ENCODE measurements at places on chromosomes 3 and 15.

GRCh38 chr3:50584391-50584790 lies 15.1 kb downstream of the HEMK1 start:
- DNase-seq: no peak
- no peak overlapping the region for H3K4me3 ChIP-seq
- no peaks in the 10 kb centered on the region for H3K36me3 ChIP-seq
- H3K4me1 ChIP-seq: no peaks in the 10 kb centered on the region

GRCh38 chr15:90022345-90022744 lies 21.2 kb downstream of the ZNF710 start:
- no peak for DNase-seq
- no peak overlapping the region for H3K27ac ChIP-seq
- H3K36me3 ChIP-seq: peaks cover 2% of the 10 kb centered on the region
- H3K27me3 ChIP-seq: no peaks in the 10 kb centered on the region

- H3K27me3 ChIP-seq: no peaks in the 10 kb centered on the region
- no peak overlapping the region for H3K4me3 ChIP-seq
- no peak overlapping the region for H3K27ac ChIP-seq
- no peak for DNase-seq
- H3K36me3 ChIP-seq: no peaks in the 10 kb centered on the region
Measured at GRCh38 chr3:162072656-162073164, 576.1 kb downstream of the OTOL1 start.

DNA sequence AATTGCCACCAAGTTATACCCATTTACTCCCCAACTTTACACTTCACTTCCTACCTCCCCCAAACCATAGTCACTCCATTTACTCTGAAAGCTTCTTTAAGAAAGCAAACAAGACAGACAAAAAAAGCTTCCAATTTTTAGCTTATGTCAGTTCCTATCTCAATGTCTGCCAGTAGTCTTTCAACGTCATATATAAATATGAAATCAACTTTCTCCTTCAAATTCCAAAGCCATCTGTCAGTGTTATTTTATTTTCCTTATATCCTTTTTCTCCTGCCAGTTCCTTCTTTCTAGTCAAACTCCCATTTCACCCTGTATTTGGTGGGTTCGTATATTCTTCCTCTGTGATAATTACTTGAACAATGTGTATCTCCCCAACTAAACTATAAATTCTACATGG lies 85.8 kb upstream of the CMC1 start:
- H3K36me3 ChIP-seq: no peaks in the 10 kb centered on the region
- DNase-seq: no peak

DNA sequence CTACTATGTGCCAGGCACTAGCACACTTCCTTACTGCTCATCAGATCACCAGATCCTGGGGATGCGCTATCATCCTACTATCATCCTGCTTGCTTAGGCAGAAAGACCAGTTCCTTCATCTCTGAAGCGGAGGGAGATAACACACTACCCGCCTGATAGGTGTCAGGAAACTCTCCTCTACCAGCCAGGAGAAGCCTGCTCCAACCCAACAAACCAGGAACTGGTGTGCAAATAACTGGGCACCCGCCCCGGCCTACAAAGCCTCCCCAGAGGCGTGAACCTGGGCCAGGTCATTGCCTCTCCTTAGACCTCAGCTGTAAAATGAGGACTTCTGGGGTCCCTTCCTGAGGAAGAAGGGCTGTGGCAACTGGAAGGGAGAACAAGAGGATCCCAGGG lies 61.5 kb downstream of the HOMER2 start:
- no peak overlapping the region for H3K4me3 ChIP-seq
- no peaks in the 10 kb centered on the region for H3K4me1 ChIP-seq
- no peak overlapping the region for H3K27ac ChIP-seq
- no peaks in the 10 kb centered on the region for H3K27me3 ChIP-seq

- peaks cover 11% of the 10 kb centered on the region for H3K36me3 ChIP-seq
- no peaks in the 10 kb centered on the region for H3K27me3 ChIP-seq
- peaks cover 38% of the 10 kb centered on the region for H3K4me1 ChIP-seq
Measured at GRCh38 chr3:138114988-138115971, at the start of gene DZIP1L. Gene DZIP1L (minus strand): TSS chr3:138115608. CDS start chr3:138103971, 11,637 bp downstream.

DNA sequence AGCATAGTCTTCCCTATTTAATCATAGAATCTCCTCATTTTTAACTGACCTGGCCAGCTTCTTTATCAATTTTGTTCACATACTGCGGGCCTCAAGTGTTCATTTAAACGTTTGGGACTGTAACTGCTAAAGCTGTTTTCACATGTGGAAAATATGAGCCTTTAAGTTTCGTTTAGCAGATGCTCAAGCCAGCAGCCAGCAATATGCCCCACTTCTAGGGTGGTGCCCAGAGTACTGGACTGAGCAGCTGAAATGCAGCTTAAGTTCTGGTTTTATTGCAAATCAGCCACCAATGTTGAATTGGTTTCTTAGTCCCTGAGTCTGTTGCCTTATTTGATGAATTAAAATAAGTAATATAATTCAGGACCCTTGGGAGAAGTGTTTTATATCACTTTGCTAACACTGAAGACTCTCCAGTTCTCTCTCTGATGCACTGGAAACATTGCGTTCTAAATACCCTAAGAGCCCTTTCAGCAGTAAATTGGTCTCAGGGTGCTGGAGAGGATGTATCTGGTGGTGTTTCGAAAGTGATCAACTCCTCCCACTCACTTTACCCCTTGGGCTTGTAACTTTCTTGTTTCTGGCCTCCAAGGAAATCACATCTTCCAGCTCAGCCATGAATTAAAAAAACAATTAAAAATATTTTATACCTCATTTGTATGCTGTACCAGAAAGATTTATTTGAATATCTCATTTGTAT lies 61.7 kb downstream of the B3GALNT1 start:
- H3K36me3 ChIP-seq: peaks cover 16% of the 10 kb centered on the region
- peaks cover 7% of the 10 kb centered on the region for H3K4me1 ChIP-seq
- no peak overlapping the region for H3K27ac ChIP-seq
- no peak for DNase-seq
- H3K4me3 ChIP-seq: no peak overlapping the region

Data from progenitor cell of endocrine pancreas (in vitro differentiated cells).